ENCODE measurements at places on chromosomes 12 and 14. TPM values are rescaled to one million over a fixed set of nuclear protein-coding genes. Genes with fewer than 3 reads are reported as not detected.

VIPAS39 gene
- total RNA-seq: 20.6 TPM

MRPL51 gene
- 179 TPM for total RNA-seq

PTPN11 gene
- total RNA-seq: 45.6 TPM

DEGS2 gene
- 0.35 TPM for total RNA-seq

STYK1 gene
- not detected for total RNA-seq

BIN2 gene
- total RNA-seq: 1.8 TPM

RNFT2 gene
- 1.3 TPM for total RNA-seq

SDR9C7 gene
- total RNA-seq: 0.22 TPM

CLEC9A gene
- total RNA-seq: 0.18 TPM

COQ10A gene
- 18.9 TPM for total RNA-seq

LUM gene
- 528 TPM for total RNA-seq
